ENCODE measurements at places on chromosomes 6 and 20.

DNA sequence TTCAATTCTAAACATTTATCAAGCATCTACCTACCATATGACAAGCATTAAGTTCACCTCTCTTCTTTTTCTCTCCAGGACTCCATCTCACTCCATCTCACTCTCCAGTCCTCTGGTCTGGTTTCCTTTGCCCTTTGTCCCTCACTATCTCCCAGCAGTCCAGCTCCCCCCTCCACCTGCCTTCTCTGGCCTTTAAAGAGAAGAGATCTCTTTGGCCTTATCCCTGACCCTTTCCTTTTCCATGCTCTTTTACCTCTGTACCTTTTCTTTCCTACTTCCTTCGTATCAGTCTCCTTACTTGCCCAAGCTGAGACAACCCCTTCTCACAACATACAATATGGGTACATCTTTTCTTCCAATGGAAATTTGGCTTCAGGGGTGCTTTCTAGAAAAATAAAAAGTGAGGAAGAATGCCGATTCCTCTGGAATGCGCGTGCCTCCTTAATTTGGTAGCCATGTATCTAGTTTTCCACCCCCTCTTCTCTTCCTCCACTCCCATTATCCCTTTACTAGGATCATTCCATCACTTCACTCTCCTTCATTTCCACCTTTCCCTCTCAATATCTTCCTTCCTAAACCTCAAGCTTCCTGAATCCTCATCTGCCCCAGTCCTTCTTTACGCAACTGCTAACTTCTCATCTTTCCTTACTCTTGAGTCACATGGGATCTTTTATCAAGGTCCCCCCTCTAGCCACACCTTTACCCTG, 745 bp upstream of the AGPAT1 start:
- no peak for DNase-seq

DNA sequence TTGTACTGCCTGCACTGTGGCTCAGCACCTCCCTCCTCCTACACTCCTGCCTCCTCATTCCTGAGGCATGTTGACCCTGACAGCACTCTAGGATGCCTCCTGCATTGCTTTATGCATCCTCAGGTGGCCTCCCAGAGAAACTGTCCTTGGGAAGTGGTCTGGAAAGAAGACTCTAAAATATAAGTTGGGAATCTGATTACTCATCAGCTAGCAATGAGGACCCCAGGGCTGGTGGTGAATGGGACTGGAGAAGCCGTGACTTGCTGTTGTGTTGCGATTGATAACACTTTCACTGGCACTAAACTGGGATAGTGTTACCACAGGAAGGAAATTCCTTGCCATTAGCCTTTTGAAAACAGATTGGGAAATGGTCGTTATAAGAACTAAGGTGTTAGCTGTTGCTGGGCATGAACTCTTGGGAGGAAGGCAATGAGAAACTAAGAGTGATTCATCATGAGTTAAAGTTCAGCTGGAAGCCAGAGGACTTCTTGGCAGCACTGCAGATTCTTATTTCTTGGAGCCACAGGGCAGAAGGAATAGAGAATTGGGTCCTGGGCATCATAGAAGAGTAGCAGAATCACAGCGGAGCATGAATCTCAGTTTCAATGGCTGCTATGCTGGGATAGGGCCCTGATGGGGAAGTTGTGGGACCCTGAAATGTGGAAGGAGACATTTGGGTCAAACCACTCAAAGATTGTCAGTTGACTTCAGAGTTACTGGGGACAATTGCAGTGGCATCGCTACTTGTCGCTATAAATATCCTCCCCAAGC, 10.1 kb upstream of the SIRPD start:
- DNase-seq, result no peak

DNA sequence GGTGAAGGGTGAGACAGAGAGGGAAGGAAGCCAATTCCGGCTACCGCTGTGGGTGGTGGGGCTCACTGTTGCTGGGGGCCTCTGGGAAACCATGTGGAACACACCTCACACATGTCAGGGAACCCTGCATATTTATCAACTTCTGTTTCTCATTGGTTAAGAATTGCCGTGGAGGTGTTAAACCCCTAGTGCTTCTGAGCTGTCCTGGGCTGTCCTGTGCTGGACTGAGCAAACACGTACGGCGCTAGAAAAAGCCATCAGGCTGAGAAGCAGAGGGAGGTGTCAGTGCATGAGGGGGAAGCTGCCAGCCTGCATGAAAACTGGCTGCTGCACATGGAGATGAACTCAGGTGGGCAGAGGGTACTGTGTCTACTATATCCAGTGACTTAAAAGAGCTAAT, 103.9 kb upstream of the JAG1 start:
- DNase-seq, result no peak

- DNase-seq, result no peak
Measured at GRCh38 chr20:6008254-6008653, 45.6 kb downstream of the LRRN4 start.

GRCh38 chr6:35391240-35391968, 49.0 kb downstream of the PPARD start:
- DNase-seq, result no peak

GRCh38 chr6:130098317-130098716, 79.9 kb downstream of the L3MBTL3 start:
- no peak for DNase-seq

DNA sequence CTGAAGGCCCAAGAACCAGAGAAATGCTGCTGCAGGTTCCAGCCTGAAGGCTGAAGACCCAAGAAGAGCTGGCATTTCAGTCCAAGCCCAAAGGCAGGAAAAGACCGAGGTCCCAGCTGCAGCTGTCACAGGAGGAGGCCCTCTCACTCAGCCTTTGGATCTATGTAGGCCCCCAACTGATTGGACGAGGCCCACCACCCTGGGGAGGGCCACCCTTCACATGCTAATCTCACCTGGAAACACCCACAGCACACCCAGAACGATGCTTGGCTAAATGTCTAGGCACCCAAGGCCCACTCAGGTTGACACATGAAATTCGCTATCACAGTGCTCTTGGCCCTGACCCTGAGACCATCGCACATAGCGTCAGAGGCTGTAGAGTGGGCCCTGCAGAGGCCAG, 6.8 kb downstream of the SLCO4A1 start:
- DNase-seq, result no peak

GRCh38 chr6:69985180-69985579, 118.8 kb downstream of the COL19A1 start:
- DNase-seq, result no peak

DNA sequence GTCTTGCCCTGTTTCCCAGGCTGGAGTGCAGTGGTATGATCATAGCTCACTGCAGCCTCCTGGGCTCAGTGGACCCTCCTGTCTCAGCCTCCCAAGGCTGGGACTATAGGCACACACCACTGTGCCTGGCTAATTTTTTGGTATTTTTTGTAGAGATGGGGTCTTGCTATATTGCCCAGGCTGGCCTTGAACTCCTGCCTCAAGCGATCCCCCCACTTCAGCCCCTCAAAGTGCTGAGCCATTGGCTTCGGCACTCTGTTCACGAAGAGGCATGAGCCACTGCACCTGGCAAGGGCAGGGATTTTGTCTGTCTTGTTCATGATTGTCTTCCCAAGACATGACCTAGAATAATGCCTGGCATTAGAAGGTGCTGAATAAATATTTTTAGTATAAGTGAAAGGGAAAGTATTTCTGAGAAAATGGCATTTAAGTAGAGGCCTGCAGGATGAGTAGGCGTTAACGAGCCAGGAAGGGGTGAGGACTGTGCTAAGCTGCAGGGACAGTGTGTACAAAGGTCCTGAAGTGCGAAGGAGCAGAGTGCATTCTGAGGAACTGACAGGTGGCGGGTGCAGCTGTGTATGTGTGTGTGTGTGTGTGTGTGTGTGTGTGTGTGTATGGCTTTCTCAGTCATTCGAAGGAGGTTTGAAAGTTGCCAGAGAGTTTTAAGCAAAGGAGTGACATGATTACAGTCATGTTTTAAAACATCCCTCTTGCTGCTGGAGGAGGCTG, 43.0 kb downstream of the VEGFA start:
- DNase-seq, result no peak

- no peak for DNase-seq
Measured at GRCh38 chr6:52176550-52176949, 9.6 kb upstream of the IL17A start.

DNA sequence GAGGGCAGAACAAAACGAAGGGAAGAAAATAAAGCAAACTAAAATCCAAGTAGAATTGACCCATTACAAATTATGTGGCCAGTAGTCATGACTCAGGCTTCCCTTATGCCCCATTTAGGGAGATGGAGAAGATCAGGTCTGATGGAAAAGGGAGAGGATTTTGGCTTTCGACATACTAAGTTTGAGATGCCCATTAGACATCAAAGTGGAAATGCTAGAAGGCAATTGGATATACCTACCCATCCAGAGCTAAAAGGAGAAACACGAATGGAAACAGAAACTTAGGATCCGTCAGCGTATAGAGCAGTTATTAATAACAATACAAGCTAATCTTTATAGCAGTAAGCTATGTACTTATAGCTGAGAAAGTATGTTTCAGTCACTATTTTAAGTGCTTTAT, 4.8 kb downstream of the TRPC4AP start:
- no peak for DNase-seq

DNA sequence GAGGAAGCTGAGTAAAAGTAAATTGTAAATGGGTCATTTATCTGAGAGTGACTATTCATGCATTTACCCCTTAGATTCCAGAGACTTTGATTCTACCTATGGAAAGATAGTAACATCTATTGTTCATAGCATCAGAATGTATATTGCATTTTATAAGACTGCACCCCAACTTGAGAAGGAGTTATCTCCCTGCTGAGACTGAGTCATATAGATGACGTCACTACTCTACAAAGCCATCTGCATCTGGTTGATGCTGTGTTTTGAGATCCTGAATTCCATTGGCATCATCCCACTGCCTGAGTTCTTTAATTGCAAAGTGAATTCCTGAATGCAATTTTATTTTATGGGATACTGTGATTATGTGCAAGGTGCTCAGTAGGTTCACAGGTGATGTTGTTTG, 444.0 kb upstream of the SLC35B3 start:
- DNase-seq, result no peak

- no peak for DNase-seq
Measured at GRCh38 chr6:32809171-32809570, 7.6 kb downstream of the HLA-DOB start.

- no peak for DNase-seq
Measured at GRCh38 chr6:80319196-80319595, 212.7 kb downstream of the BCKDHB start.

- no peak for DNase-seq
Measured at GRCh38 chr20:24955045-24955444, 6.0 kb downstream of the CST7 start.

DNA sequence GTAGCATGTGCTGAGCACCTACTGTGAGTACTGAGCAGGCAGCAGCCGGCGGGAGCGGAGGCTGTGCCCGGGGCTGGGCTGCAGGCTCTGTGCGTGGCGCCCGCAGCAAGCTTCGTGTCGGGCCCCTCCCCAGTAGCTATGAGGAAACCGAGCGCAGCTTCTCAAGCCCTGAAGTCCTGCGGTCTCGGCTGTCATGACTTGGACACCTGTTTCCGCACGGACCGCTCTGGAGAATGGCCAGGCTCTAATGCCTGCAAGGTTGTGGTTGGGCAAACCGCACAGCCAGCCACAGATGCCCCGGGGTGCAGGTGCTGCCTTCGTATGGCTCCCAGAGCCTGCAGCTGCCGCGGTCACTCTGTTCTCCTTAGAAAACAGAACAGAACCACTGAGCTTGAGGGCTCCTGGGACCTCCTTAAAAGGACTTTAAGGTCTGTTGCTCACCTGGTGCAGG, 33.7 kb downstream of the PYGB start:
- no peak for DNase-seq

DNA sequence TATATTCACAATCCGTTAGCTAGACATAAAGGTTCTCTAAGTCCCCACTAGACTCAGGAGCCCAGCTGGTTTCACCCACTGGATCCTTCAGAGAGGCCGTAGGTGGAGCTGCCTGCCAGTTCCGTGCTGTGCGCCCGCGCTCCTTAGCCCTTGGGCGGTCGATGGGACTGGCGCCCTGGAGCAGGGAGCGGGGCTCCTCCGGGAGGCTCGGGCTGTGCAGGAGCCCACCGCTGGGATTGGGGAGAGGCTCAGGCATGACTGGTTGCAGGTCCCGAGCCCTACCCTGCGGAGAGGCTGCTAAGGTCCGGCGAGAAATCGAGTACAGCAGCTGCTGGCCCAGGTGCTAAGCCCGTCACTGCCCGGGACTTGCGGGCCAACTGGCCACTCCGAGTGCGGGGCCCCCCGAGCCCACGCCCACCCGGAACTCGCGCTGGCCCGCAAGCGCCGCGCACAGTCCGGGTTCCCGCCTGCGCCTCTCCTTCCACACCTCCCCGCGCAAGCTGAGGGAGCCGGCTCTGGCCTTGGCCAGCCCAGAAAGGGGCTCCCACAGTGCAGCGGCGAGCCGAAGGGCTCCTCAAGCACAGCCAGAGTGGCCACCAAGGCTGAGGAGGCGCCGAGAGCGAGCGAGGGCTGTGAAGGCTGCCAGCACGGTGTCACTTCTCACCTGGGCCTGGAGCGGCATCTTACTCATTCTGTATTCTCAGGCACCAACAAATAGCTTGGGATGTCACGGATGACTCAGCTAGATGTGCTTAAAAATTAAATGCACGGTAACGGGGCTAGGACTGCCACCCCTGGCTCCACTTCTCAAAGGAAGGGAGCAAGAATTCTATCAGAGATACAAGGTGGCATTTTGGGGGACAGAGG, 44.1 kb downstream of the IRF4 start:
- no peak for DNase-seq

- DNase-seq, result no peak
Measured at GRCh38 chr6:8855411-8855810, 420.1 kb upstream of the SLC35B3 start.

DNA sequence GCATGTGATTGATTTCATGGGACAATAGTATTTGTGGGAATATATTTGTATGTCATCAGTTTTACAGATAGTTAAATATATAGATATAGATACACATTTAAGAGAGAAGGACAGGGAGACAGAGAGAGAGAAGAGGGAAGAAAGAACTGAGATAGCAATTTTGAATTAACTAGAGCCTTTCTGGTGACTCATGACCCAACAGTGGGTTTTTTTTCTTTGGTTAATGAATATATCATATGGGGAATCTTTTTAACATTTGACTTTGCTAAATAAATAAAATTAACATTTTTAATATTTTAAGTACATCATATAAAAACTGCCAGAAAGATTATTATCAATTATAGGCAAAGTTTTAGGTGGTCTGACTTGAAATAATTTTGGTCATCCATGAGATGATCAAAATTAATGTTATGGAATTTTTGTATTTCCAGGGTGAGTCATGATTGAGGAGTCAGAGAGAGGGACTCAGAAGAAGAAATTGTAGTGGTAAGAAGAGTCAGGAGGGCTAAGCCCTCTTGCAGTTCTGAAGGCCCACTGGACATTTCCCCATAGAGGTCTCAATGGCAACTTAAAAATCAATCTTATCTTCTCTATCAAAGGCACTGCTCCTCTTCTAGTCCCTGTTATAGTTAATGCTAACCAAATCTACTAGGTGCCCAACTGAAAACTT, 508.1 kb upstream of the MAP3K7 start:
- no peak for DNase-seq

DNA sequence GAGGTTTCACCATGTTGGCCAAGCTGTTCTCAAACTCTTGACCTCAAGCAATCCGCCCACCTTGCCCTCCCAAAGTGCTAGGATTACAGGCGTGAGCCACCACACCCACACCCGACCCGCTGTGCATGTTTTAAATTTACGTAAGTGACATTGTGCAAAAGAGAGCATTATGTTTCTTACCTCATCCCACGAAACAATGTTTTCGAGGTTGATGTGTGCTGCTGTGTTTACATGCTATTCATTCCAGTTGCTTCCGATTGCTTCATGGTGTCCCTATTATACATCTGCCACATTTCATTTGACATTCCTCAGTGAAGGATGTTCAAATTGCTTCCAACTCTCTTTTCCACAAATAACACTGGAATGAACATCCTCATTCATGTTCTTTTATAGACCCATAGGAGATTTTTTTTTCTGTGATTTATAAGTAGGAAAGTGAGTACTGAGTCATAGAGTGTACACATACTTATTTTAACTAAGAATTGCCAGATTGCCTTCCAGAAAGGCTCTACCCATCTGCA, 403.9 kb upstream of the JARID2 start:
- DNase-seq, result no peak
